Activated CD4-positive, alpha-beta memory T cell treated with anti-CD3 and anti-CD28 coated beads for 36 hours (primary cell): ENCODE measurements at places on chromosomes 3 and 15. TPM values are rescaled to one million over a fixed set of nuclear protein-coding genes. Genes with fewer than 3 reads are reported as not detected.

ZNF501 gene
- total RNA-seq: 2.6 TPM

PPM1L gene
- total RNA-seq: 2.7 TPM

PML gene
- total RNA-seq: 67.6 TPM

CLRN1 gene
- total RNA-seq: not detected

IL17RD gene
- total RNA-seq: 0.02 TPM

- DNase-seq: peak; percentile 60
Measured at GRCh38 chr3:13189639-13190377, 116.6 kb upstream of the IQSEC1 start.

DNA sequence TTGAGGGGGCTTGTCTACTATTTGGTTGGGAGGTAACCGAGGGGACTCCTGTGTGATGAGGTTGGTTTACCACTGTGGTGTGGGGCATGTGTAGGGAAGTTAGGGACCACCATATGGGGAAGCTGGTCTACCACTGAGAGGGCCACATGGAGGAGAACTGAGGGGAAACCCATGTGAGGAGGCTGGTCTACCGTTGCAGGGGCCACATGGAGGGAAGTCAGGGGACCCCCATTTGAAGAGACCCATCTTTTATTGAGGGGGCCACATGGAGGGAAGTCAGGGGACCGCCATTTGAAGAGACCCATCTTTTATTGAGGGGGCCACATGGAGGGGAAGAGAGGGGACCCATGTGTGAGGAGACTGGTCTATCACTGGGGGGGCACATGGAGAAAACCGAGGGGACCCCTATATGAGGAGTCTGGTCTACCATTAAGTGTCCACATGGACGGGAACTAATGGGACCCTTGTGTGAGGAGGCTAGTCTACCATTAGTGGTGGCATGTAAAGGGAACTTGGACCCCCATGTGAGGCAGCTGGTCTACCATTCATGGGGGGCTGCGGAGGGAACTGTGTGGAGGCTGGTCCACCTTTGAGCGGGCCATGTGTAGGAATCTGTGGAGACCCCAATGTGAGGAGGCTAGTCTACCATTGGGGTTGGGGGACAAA is 165.5 kb downstream of the FBLN2 start:
- DNase-seq: no peak

- peak; percentile 16 for DNase-seq
Measured at GRCh38 chr3:41118461-41119390, 80.6 kb upstream of the CTNNB1 start.

- no peak for DNase-seq
Measured at GRCh38 chr3:33174095-33174494, 44.5 kb downstream of the SUSD5 start.
